ENCODE measurements at places on chromosomes 1 and 21.

DNA sequence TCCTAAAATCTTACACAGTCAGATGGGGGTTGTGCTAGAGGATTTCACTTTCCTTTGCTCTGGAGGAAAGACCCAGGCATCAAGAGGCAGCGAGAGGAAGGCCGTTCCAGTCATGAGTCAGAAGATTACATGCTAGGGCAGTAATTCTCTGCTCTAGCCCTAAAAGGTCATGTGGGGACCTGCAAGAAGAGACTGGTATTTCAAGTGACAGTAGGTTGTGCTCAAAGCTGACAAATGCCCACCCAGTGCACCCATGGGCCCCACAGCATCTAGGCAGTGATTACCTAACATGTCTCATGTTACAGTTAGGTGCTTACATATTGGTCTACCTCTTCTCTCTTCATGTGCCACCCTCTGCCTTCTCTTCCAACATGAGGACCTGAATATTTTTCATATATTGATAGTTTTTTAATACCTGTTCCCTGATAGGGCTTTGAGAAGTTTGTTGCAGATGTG, 99.7 kb upstream of the BEND5 start:
- DNase-seq, result no peak

- DNase-seq, result no peak
Observed at GRCh38 chr1:153058154-153058553, 842 bp upstream of the SPRR2A start.

DNA sequence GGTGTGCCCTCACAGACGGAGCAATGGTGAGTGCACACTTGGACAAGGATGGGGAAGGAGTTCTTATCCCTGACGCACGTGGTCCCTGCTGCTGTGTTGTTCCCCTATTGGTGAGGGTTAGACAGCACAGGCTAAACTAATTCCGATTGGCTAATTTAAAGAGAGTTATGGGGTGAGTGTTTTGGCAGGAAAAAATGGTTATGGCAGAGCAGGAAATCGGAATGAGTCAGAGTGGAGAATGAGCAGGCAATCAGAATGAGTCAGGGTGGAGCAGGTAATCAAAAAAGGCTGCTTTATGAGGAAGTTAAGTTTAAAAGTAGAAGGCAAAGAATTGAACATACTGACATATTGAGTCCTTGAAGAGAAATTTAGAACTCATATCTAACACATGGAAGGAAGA, 100.5 kb downstream of the NGF start:
- DNase-seq, result no peak

DNA sequence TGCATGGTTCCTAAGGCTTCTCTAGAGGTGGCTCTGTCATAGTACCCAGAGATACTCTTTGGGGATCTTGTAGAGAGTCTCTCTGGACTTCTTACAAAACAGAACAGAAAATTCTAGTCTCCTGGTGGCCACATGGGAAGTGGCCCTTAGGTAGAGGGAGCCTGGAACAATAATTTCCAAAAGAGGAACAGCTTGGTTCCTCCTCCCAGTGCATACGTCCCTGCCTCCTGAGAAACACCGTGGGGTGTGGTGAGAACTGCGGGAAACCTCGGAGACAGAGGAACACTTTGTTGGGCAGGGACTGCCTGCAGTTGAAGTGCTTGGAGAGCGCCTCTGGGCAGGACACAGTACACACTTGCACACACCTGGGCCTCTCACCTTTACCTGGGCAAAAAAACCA, 38.8 kb upstream of the EPHA8 start:
- DNase-seq, result no peak

- DNase-seq, result no peak
Observed at GRCh38 chr1:116367256-116367945, 5.6 kb upstream of the ATP1A1 start.

All from kidney (tissue), 22 donors.